ENCODE measurements at places on chromosomes 5 and 9.

- DNase-seq = no peak
These were observed 137.3 kb downstream of the SLC12A2 start for GRCh38 chr5:128220841-128221240.

- DNase-seq = no peak
These were observed 121.2 kb downstream of the RAPGEF6 start for GRCh38 chr5:131513780-131514179.

- DNase-seq = no peak
These were observed 34.7 kb downstream of the SREK1 start for GRCh38 chr5:66178799-66179198.

DNA sequence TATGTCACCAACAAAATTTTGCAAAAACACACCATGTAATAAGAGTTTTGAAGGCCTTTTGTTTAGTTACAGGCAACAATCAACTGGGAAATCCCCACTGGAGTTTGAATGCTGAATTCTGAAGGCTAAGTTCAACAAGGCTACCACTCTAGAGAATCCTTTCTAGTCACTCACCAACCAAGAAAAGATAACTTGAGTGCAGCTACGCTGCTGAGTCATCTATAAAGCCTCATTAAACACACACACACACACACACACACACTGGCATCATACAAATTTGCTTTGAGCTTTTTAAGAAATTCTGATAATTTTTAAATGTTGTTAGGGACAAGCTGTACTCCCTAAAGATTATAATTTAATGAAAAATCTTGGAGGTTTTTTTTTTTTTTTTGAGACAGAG, 219.6 kb downstream of the DENND1A start:
- no peak for DNase-seq

- no peak for DNase-seq
These were observed 84.0 kb downstream of the PIK3R1 start for GRCh38 chr5:68299575-68299974.

- DNase-seq = no peak
These were observed 14.2 kb upstream of the PPP1R2B start for GRCh38 chr5:156835905-156836304.

DNA sequence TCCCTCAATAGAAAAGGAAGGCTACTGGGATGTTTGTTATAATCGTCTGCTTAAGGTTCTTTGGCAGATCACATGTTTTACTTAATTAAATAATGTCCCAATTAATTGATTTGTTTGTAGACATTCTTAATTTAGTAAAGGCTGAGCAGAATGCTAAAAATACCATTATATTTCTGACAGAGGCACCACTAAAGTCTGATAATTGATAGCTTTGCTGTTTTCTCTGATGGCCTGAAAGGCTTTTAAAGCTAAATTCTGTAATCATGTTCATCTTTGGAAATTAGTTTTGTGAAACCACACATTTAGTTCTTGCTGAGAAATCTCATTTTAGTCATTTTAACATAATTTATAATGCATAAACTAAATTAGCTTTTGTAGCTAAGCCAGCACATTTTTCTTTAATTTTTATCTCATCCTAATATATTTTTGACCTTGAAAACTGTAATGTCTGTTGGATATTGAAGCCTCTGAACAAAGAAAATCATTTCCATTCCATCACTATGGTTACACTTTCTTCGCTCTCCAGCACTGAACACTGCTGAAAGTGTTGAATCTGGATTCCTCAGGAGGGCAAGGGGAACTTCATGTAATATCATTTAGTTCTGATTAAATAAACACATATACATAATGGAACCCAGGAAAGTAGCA, 329.4 kb downstream of the ELAVL2 start:
- no peak for DNase-seq

GRCh38 chr9:131545786-131546335, 538 bp downstream of the PRRT1B start:
- DNase-seq = peak; percentile 21

GRCh38 chr9:130467316-130467715, 22.6 kb downstream of the ASS1 start:
- DNase-seq = no peak

DNA sequence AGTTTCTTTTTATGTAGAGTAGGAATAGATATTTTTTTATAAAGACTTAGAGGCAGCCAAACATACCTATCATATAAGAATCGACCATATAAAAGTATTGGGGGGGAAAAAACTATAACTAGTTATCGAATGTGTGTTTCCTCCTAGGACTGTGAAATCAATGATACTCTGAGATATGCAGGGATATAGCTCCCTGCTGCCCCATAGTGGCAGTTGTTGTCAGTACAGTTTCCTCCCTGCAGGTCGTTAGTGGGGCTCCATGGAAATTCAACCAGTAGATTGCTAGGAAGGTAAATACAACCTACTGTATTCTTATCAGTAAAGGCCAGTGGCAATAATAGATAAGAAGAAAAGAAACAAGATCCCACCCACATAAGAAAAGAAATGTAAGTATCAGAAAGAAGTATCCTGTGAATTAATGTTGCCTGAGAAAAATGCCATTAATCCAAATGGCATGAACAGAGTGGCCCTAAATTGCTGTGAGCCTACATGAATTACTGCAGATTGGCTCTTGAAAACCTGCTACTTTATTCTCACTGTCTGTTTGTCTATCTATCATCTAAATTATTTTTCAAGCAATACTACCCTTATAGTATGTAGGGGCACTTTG, 136.9 kb upstream of the FBN2 start:
- DNase-seq = peak; percentile 36

DNA sequence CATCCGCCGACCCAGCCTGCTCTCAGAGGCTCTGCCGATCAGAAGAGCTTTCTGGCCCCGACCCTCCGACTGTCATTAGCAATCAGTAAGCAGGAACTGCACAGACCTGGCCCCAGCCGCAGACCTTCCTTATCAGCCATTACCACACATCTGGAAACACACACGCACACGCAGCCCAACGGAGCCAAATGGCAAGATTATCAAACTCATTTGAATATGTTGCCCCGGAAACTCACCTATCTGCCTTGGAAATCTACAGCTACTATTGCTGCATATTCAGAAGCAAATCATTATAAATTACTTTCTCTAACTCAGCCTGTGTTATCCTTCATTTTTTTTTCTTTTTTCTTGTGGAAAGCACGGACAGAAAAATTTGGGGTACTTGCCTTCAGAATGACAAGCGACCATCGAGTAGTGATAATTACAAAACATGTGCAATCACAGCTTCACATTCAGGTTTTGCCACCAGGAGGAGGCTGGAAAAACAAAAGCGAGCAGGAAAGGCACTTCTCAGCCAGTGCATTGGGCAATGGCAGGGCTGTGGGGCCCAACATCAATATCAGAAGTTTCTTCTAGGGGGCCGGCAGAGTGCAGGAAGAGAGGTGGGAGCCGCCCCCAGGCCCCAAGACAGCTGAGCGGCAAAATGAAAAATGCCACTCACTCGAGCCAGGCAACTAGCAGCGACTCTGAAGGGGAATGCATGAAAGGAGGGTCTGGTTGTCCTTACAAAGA, 122.3 kb downstream of the VAV2 start:
- DNase-seq = no peak

DNA sequence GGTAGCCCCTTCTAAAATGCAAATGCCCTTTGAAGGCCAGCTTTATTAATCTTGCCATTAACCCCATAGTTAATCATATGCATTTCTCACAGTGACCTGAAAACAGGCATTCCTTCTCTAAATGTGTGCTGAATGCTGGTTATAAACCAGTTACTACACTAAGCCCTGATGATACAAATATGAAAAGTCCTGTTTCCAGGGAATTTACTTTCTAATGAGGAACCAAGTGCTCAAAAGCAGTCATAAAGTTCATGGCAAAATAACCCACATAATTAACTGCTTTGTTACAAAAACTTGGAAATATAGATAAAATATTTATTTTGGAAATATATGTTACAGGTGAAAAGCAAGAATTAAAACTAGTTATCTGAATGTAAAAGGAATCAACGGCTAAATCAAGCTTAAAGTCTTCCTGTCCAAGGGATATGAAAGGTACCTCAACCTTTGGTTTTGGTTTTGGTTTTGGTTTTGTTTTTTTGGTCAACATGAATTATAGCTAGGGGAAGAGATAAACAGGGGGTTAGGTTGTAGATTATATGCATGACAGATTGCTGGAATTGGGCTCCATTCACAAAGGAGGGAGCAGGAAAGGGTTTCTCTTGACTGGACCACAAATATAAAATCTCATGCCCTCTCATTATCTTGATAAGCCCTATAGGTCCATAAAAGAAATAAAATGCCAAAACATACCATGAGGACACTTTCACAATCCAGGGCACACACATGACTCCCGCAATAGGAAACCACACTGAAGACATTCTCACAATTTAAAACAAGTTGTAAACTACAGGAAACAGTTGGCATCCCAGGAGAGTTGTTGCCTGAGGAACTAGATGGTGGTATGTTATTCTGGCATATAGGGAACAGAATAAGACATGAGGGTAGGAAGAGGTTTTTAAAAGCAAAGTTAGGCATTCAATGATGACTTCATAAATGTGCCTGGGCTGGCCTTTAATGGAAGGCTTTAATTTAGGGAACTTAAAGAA, 46.7 kb upstream of the MACIR start:
- no peak for DNase-seq

GRCh38 chr9:72305102-72305546, 59.9 kb downstream of the ZFAND5 start:
- DNase-seq = peak; percentile 88

DNA sequence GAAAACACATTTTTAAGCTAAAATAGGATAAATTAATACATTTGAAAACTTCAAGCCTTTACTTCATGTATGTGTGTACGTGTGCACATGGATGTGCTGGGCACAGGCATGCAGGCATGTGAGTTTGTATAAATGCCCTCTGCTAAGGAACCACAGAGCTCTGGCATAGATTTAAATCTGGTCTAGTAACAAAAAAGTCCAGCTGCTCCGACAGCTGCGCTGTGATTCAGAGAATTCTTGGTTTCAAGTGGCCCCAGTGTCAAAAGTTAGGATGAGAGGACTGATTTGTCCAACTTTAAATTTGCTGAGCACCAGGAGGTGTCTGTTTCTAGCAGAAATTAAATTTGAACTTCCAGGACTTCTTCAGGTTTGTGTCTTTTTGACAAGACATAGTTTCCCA, 203.7 kb upstream of the TUT7 start:
- DNase-seq = peak; percentile 62

GRCh38 chr5:145619806-145620310, 215.3 kb downstream of the PRELID2 start:
- no peak for DNase-seq

DNA sequence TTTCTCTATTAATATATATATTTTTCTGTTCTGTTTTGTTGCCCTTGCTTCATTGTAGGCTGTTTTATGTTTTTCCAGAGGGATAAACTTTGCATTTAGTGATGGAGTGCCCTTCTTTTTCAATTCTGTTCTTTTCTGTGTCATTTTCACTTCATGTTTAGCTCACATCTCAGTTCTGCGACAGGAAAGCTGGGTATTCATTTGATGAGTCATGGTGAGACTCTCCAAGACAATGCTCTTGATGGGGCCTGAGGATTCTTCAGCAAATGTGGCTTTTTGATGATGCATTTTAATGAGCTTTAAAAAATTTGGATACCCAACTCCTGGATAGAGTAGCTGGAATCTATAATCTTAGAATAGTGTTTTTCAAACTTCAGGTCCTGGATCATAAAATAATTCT, 56.5 kb upstream of the SPATA31D4 start:
- no peak for DNase-seq

GRCh38 chr9:91391818-91392217, 30.1 kb upstream of the AUH start:
- no peak for DNase-seq

DNA sequence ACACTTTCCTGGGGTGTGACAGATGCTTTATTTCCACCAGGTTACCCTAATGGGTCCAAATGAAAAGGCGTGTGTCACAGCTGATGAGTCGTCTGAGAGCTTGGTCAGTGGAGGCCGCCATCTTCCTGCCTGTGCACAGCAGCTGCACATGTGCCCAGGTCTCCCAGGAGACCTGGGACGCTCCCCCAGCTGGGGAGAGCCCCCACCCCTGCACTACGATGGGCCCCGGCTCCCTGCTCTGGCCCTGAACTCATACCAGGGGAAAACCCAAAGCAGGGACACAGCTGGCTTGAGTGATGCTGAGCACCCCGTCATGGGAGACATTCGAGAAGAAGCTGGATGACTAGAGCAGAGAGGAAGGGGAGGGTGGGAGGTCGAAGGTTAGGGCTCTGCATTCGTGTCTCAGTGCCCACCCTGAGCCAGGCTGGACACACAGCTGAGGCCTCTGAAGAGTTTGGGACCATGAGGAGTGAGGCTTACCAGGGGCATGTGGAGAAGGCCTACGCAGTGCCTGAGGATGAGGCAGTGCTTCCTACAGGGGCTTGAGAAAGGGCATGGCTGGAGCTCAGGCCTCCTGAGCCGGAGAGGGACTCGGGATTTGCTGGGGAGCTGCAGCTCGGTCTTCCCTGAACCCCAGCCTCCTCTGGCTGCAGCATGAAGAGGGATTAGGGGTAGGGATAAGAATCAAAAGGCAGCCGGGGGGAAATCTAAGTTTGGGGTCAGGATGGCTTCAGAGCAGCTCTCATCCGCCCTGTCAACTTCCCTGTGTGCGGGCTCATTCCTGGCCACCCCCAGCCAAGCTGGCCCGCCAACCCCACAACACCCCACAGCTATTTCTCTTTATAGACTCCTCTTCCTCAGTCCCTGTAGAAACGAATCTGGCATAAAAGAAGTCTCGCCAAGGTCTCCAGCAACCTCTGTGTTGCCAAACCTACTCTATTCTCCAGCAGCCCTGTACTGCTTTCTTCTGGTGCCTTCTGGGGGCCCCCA, 42.2 kb upstream of the RNU6ATAC start:
- DNase-seq = peak; percentile 28

DNA sequence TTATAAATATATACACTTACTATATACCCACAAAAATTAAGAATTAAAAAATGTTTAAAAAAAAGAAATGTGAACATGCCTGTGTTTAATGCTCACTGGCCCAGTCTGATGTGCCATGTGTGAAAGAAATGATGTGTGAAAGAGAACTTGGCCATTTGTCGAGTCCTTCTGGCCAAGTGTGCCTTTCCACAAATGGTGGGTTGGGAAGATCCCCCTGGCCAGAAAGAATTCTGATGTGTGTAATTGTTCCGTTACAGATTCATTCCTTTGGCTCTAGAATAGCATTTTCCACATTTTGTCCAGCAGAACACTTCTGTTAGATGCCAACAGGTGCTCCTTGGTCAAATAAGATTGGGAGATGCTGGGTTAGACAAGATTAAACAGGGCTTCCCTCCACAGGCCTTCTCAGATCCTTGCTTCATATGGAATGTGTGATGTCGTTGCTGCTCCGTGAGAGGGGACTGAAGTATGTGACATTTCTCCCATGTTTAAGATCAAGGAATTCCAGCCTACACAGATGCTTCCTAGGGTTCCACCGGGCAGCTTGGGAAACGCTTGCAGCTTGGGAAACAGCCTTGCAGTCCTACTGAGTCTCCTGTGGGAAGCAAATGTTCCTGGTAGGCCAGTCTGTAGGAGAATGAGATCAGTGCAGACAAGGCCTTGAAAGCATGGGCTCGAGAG, 32.1 kb downstream of the GDNF start:
- DNase-seq = peak; percentile 34

DNA sequence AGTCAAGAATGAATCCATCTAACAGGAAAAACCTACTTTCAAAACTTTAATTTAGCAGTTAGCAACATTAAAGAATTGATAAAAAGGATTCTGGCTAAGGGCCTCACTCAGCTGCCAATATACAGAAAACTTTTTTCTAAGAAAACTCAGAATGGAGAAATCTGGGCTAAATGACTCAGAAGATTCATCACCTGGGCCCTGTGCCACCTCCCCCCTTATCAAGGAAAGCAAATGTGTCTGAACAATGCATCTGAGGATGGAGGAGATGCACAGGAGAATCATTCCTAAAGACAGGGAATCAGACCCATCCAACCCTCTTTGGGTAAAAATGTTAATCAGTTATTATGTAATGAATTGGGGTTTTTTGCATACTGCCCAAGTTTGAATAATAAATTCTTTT, 592.0 kb upstream of the DMAC1 start:
- DNase-seq = no peak

- peak; percentile 23 for DNase-seq
These were observed 1.3 kb upstream of the ZNF462 start for GRCh38 chr9:106861640-106862109.

Measured in right hindlimb (tissue), 1 donor.